Cortex of kidney (tissue), 1 donor: ENCODE measurements at places on chromosomes 4 and X.

- DNase-seq, result no peak
Observed at GRCh38 chrX:115226929-115227328, 7.0 kb downstream of the LRCH2 start.

DNA sequence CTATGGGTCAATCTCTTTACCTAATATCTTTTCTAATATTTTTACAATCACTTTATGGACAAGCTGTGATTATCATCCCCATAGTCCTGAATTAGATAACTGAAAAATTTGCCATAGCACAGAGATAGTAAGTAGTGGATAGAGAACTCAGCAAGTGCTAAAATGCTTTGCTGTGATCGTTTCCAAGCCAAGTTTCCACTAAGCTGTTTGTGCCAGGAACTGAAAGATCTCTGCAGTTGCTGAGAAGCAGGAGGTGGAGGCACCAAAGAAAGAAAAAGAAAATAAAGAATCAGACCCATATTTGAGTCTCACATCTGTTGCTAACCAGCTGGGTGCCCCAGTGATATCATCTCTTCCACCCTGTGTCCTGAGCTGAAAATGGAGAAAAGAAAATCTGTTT, 605.6 kb upstream of the BOD1L1 start:
- no peak for DNase-seq

GRCh38 chr4:188032583-188032982, 37.0 kb downstream of the ZFP42 start:
- DNase-seq, result no peak

- no peak for DNase-seq
Observed at GRCh38 chr4:141486375-141486997, 149.9 kb upstream of the IL15 start.

- no peak for DNase-seq
Observed at GRCh38 chr4:154731756-154732155, 12.0 kb upstream of the LRAT start.

DNA sequence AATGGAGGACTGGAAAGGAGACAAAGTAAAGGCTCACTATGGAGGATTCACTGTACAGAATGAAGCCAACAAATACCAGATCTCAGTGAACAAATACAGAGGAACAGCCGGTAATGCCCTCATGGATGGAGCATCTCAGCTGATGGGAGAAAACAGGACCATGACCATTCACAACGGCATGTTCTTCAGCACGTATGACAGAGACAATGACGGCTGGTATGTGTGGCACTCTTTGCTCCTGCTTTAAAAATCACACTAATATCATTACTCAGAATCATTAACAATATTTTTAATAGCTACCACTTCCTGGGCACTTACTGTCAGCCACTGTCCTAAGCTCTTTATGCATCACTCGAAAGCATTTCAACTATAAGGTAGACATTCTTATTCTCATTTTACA, 6.8 kb downstream of the FGB start:
- DNase-seq, result no peak

- no peak for DNase-seq
Observed at GRCh38 chr4:108172231-108172752, 3.6 kb upstream of the LEF1 start.

DNA sequence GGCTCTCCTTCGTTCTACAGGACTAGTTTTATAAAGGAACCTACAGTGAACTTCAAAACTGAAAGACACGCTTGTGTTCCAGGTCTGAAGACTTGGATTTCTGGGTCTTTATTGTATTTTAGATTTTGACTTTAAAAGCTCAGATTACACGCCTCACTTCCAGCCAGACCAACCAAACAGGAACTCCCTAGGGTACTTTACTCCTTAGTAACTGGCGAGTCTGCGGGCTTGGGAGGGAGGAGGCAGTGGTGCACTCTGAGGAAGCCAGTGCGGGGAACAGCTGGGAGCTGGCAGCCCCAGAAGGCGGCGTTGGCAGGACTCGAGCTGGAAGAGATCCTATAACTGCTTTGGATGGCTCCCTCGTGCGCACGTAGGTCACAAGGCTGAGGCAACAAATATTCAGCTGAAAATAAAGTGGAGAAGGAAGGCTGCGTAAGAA, 391 bp upstream of the PHKA1 start:
- no peak for DNase-seq

GRCh38 chr4:166143227-166143626, 270.2 kb downstream of the TLL1 start:
- DNase-seq, result no peak

DNA sequence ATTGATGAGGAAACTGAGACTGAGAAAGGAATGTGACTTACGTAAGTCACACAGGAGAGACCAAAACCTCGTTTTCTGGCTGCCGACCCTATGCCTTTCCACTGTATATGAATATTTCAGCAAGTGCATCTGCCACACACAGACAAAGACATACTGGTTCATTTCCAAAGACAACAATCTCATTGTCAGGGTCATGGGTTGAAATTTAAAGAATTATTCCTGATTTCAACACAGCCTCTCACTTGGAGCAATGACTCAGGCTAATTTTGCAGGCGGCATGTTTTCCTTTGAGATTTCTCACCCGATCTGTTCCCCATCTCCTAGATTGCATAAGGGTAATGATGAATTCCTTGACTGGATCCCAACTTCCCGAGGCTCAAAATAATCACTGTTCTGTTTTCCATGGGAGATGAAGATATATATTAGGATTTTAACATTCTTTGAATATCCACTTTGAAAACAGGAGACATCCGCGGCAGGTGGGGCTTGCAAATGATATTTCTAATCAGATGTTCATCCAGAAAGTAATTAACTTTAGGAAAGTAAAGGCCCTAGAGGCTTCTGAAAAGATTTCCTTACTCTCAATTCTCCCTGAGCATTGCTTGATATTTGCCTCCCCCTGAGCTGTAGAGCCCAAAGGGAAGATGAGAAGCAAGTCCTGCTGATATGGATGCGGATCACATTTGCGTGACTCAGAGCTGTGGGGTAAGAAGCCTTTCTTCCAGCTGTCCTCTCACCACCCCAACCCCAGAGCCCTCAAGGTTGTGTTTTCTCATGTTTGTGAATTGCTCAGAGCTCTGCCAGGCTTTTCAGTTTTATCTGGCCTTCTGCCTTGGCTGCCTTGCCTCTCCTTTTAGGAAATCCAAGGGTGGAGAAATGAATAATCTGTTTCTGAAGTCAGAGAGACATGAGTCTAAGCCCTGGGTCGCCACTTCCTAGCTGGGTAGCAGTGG, 361.1 kb upstream of the BOD1L1 start:
- no peak for DNase-seq

DNA sequence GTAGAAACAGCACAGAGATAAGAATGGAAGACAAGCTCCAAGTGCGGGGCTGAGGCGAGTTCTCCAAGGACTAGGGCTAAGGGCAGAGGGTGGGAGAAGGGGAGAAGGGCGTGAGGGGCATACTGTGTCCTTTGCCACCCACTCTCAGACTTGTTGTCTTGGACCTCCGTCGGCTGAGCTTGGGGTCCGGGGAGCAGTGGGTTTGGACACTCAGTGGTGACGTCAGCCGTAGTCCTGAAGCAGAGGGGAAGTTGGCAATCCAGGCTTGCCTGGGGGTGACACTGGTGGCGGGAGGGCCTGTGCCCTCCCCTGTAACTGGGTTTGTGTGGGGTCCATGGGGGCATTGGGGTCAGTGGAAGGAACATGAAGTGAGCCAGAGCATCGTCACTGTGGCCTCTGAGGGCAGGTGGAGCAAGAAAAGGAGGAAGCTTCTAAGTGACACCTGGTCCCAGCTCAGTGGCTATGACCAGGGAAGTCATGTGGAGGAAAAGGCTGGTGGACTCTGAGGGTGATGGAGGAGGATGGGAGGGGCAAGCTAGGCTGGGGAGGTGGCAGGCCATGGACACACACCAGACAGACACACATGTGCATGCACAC, 17.6 kb downstream of the CD99 start:
- DNase-seq, result no peak

DNA sequence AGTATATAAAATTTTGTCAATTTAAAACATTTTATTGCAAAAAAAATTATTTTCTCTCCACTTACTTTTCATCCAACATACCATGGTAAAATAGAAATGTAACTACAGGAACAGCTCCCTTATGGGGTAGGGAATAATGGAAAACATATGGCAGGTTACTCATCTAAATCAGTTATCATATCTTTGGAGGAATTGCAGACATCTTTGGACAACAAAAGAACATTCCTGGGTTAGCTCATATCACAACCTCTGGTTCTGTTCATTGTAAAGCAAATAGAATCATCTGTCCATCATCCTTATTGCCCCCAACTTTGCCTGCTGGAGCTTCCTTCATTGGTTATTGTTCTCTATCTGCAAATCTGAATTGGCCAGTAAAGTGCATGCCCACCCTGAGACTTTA, 387.5 kb upstream of the GRID2 start:
- no peak for DNase-seq

GRCh38 chr4:139241784-139242151, 38.3 kb downstream of the MGARP start:
- no peak for DNase-seq

DNA sequence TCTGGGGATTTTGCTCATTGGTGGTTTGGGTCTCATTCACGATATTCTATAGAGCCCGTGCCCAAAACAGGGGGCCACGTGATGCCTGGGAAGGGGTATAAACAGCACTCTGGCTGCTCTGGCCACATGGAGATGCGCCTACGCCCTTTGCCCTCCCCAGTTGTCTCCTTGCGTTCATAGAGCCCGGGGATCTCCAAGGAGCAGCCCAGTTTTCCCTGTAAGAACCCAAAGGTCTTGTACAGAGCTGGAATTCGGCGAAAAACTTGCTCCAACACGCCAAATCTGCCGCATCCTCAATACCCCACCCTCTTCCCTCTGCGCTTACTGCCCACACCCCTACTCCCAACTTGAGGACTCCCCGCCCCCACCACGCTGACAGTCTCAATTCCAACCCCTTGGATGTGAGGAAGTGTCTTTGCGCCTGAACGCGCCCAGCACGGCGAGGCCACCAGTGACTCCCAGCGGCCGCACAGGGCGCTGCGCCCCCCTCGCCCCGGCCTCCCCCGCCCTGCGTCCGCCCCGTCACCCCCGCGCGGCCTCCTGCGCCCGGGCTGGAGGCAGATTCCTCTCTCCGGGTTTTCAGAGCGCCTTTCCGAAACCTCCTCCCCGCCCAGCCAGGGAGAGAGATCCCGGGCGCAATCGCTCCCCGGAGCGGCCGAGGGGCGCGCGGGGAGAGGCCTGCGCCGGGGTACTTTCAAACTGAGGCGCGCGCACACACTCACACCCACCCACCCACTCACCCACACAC, at the start of gene NHS:
Gene NHS, plus strand, starts transcription at position 582 of the 748 bp plus-strand sequence. CDS start 558 bp downstream, outside the sequence.
- peak; percentile 4 for DNase-seq

DNA sequence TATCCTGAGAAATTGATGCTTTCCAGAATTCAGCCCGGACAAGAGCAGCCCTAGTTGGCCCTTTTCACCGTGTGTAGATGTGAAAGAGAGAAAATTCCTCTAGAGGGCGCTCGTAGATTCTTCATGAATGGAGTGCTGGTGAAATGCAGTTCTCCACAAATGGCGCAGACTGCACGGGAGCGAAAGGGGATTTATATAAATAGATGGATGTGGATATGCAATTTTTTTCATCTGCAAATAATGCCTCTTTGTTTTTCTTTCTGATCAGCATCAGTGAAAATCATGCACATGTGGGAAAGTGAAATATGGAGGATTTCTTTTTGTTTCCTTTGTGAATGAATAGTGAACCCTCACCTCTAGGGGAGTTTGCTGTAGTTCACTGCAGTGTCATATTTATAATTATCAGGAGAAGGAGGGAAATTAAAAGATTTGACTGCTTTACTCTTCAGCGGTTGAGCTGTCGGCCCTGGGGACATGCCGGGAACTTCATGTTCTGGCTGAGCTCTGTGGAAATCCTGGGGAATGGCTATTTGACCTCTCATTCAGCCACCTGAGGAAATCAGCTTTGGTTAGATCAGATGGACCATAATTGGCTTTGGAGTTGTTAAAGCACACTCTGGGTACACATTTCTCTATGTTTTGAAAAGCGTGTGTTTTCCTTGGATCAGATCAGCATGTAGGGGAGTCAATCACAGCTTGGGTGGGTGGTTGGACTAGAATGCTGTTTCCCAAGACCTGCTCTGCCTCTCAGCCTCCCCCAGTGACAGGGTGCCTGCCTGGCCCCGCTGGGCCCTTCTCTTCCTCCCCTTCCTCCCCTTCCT, 115.0 kb upstream of the SHISA3 start:
- DNase-seq, result no peak

GRCh38 chrX:134512566-134512965, 52.6 kb downstream of the HPRT1 start:
- no peak for DNase-seq

GRCh38 chrX:21666679-21667078, 8.5 kb upstream of the KLHL34 start:
- no peak for DNase-seq

DNA sequence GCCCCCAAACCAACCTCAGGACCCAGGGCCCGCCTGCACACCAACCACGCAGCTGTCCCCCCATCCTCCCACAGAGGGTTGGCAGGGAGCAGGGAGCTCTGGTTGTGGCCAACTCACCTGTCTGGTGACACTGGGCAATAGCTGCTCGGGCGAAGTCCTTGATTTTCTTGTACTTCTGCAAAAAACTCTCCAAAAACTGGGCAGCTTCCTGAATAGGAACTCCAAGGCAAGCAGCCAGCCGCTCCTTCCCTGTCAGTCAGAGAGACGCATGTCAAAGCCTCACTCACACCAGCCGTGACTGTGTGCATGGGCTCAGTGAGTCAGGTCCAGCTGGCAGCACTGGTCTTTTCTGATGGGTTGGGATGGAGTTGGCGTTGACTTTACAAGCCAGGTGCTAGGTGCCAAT, 26.4 kb downstream of the NAT8L start:
- DNase-seq, result no peak

- DNase-seq, result no peak
Observed at GRCh38 chr4:94171616-94172015, 36.0 kb upstream of the SMARCAD1 start.
